ENCODE measurements at places on chromosomes 4 and X.

GRCh38 chrX:149715468-149715867, 3.6 kb downstream of the MAGEA11 start:
- DNase-seq: no peak

GRCh38 chrX:54995621-54996020, 1.6 kb upstream of the PFKFB1 start:
- no peak for DNase-seq

GRCh38 chrX:133380711-133381619, 34.3 kb downstream of the GPC4 start:
- no peak for DNase-seq

GRCh38 chrX:115419069-115419468, 129.6 kb downstream of the LUZP4 start:
- DNase-seq: no peak

DNA sequence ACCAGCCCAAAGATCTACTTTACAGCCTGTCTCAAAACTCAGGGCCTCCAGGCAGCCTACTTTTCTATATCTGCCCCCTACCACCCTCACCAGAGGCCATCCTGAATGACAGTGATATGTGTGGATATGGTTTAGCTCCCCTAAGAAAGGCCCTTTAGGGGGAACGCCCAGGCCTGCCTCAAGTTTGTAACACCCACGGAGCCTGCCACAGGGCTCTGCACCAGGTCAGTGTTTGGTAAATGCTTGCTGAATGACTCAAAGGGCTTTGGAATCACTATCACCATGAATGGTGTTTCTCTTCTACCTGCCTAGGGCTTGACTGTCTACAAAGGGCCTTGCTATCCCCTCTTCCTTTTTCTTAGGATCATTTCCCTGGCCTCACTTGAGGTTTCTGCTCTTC, 11.3 kb upstream of the LONRF3 start:
- DNase-seq: no peak

- DNase-seq: no peak
These were observed 86.0 kb downstream of the EVC start for GRCh38 chr4:5796976-5797375.

DNA sequence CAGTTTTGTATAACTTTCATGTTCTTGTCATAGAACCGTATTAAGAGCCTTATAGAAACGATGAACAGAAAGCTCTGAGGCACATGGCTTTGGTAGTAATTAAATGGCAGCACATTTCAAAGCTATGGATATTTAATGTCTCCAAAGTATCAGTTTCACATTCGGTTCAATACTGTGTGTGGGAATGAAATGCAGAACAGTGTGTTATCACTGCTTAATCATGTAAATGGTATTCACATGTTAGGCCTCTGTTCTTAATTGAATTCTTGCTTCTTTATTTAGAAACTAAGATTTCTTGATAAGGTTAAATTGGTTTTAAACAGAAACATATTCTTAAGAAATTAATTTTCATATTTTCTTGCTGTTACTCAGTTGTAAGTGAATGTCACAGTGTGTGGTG, 701.0 kb upstream of the PITX2 start:
- DNase-seq: no peak

DNA sequence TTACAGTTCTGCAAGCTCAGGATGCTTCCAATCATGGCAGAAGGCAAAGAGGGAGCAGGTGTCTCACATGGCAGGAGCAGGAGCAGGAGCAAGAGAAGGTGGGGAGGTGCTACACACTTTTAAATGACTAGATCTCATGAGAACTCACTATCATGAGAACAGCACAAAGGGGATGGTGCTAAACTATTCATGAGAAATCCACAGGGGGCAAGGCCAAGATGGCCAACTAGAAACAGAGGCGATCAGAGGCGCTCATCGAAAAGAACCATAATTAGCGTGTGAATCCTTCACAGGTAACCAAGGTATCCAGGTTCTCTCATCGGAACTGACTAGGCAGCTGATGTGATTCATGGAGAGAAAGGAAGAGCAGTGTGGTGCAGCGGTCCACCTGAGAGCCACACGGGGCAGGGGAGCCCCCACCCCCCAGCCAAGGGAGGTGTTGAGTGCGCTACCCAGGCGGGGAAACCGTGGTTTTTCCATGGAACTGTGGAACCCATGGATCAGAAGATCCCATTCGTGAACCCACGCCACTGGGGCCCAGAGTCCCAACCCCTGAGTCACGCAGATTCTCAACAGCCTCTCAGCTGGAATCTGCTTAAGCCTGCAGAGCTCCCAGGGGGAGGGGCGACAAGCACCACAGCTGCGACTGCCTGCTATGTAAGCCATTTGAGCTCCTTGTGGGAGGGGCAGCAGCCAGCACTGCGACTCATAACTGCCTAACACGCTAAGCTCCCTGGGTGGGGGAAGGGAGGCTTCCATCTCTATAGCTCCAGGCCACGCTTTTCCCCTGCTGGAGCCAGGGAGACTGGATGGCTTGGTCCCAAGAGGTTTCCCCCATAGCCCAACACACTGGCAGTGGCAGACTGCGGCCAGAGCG, 46.7 kb downstream of the FGF16 start:
- DNase-seq: peak; percentile 15

GRCh38 chr4:165537028-165537648, 158.3 kb downstream of the CPE start:
- peak; percentile 18 for DNase-seq

- no peak for DNase-seq
These were observed 74.8 kb downstream of the WWC2 start for GRCh38 chr4:183173580-183174526.

DNA sequence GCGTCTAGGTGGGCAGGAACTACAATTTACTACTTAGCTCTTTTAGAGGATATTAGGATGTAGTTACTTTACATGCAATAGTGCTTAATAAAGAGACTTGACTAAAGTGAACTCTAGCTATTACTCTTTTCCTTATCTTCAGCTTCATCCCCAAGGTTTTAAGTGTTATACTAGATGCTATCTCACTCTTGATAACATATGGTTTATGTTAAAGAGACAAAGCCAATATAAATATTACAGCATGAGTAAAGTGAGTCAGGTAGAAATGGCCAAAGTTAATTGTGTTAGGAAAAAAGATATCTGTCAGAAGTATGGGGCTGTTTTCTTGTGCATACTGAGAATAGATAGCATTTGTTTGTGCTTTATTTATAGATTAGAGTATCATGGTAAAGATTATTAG, 80.5 kb downstream of the STAG2 start:
- DNase-seq: no peak

- DNase-seq: no peak
These were observed 31.3 kb upstream of the ETNPPL start for GRCh38 chr4:108794136-108794535.

DNA sequence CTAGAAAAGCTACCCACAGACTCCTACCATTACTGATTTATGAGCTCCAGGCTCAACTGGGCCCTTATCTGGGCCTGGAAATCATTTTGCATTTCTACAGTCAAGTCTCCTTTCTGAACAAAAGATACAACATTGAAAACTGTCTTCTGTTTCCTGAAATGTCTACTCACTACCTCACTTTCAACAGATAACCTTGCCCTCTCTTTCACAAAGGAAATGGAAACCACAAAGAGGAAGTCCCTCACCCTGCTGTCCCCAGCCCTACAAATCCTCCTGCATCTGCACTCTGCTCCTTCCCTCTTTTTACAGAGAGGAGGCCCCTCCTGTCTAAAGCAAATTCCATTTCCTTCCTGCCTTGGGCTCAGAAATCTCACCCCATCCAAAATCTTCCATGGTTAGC, 24.8 kb upstream of the CYBB start:
- DNase-seq: no peak

DNA sequence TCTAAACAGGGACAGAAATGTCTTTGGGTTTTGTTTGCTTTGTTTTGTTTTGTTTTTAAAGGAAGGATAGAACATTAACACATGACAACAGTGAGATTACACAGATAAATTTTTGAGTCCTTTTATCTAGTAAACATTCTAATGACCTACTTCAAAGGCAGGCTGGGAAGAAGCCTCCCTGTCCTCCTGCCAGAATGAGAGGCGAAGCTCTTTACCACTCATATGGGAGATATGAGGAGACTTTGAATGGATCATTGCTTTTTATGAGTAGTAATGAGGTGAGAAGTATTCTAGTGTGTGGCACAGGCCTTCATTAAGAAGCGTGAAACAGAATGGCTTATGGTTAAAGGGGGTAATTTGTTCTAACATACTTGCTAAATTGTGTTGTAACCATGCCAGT, 172.0 kb downstream of the FBXO8 start:
- no peak for DNase-seq

DNA sequence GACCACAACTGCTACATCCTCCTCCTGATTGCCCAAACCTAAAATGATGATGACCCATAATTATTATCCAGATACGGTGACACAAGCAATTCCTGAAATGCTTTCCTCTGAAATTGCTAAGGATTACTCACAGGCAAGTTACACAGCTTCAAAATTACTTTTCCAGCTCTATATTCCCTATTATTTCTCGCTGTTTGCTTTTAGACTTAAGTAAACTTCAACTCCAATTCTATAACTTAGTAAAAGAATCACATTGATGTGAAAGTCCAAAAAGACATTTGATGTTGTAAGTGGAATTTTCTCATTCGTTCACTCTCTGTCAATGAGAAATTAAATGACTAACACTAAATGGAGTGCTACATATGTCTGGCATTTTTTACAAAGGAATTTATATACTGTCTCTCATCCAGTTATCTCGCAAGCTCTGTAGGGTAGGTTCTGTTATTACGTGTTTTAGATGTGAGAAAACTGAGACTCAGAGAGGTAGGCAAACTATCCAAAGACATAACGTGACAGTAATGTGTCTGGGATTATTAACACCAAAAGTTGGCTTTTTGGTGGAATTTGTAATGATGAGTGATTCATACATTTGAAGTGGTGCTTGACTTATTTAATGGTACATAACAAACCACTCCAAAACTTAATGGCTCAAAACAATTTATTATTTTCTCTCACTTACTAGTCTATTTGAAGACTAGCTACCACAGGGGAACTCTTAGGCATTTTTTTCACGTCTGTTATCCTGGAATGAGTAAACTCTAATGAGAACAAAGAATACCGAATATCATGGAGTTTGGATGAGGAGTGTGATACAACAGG, 31.5 kb downstream of the PALLD start:
- no peak for DNase-seq

DNA sequence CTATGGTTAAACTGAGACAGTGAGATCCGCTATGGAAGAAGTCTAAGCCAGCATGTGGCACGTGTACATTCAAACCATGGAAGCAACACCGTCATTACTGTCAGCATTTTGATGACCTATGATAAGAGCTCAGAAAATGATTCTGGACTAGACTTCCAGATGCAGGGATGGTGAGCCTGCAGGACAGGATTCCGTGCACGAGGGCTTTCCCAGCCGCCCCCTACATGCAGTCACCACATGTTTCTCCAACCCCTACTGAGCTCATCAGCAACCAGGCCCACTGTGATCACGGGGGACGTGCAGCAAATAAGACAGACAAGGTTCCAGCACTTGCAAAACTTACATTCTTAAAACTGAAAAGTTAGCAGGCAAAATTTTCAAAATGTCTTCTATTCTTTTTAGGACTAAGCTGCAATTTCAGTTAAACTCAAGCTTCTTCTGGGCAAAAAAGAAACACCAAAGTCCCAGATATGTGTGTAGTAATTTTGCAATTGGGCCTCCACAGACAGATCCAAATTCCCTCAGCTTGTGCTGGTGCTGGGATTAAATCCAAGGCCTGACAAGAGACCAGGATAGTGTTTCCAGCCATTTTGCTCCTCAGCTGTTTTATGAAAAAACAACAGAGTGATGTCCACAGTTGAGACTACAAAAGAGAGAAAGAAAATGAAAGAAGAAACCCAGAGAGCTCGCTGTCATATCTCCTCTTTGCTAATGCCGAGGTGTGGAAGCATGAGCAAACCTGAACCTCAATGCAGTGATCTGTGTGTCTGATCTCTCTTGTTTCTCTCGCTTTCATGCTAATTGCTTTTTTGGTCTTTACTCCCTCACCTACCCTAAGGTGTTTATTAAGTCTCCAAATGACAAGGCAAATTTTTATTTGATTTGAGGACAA, 118.2 kb downstream of the AFAP1 start:
- no peak for DNase-seq

DNA sequence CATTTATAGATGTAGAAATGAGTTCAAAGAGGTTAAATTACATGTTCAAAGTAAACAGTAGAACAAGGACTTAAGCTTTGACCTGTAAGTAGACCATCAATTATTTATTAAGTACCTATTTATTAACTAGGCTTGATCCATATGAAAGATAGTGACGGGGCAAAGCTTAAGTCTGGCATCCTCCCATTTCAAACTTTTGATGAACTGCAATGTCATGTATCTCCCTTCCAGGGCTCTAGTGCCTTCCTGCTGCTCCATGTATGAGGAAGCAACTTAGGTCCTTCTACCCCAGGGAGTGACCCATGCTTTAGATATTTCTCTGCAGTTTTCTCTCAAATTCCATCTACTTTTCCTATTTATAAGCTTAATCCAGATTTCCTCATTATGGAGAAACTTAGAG, 31.9 kb upstream of the ANTXR2 start:
- no peak for DNase-seq

All from NCI-H526 treated with DMSO at 0.1 percent for 48 hours (cell line).